Stimulated activated CD4-positive, alpha-beta T cell treated with anti-CD3 and anti-CD28 coated beads, Interleukin-1b, Interleukin-23, amount 100 ng/mL, for 4 hours (primary cell): ENCODE measurements at places on chromosomes 16 and 17.

DNA sequence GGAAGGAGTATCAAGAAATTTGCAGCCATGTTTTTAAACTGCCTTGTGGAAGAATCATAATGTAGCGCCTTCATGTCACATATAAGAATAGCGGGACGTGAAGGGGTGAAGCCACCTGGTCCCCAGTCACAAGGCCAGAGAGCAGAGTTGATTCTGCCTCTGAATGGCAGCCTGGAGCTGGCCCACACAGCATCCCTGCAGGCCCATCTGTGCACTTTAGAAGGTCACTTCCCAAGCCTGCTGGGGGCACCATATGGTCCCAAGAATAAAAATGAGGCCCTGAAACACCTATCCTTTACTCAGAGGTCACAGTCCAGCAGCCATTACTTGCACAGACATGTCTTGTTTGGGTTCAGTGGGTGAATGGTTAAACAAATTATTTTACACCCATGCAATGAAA is 15.0 kb downstream of the CD300E start:
- DNase-seq: no peak

DNA sequence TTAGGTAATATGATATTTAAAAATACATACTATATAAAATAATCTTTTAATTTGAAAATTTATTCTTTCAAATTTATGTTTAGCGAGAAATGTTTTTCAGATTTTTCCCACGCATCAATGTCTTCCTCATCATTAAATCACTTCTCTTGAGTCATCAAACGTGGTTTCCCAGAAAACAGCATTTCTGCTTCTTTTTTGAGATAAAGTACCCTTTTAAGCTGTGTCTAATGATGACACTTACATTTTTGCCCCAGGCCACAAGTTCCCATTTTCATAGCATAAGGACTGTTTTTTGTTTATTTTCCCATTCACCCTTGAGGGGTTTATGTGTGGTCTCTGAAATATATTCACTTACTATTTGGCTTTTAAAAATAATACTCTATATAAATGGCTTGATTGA is 139.0 kb upstream of the HS3ST3A1 start:
- no peak for DNase-seq

- DNase-seq: no peak
Measured at GRCh38 chr16:35559911-35560636, 2100.7 kb downstream of the TP53TG3F start.

DNA sequence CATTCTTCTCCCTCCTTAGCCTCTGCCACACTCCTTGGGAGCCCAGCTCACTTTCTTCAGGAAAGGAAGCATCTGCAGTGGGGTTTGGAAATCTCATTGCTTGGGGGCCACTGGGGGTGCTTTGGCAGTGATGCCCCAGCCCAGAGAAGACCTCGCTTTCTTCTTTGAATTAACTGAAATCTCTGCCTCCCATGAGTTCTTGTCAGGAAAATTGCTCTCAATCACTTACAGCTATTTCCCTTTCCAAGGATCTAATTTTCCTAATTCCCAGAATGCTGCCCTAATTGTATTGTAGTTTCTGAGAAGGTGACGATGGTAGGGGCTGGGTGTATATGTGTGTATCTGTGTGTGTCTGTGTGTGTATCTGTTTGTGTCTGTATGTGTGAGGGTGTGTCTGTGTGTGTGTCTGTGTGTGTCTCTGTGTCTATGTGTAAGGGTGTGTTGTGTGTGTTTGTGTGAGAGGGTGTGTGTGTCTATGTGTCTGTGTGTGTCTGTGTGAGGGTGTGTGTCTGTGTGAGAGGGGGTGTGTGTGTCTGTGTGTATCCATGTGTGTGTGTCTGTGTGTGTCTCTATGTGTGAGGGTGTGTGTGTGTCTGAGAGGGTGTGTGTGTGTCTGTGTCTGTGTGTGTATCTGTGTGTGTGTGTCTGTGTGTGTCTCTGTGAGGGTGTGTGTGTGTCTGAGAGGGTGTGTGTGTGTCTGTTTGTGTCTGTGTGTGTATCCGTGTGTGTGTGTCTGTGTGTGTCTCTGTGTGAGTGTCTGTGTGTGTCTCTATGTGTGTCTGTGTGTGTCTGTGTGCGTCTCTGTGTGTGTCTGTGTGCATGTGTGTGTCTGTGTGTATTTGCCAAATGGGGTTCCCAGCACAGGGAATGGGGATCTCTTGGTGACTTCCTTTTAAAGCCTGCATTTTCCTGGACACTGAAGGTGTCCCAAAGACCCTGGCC is 83.5 kb upstream of the DNAJA2 start:
- no peak for DNase-seq

DNA sequence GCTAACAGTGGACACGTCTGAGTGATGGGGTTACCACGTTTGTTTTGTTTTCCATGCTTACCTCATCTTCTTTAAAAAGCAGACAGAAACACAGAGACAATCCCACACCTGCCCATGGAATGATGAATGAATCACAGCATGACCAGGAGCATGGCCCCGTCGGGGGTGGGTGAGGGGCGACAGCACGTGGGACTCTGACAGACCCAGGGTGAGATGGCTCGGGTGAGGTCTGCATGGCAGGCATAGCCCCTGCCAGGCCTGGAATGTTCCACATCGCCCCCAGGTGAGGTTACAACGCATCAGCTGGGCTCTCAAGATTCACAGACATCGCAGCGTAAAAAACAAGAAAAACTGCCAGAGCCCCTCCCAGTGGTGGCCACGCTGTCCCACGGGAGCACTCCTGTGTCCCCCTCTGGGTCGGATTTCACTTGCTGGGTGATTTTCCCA is 18.1 kb downstream of the SLC7A5 start:
- no peak for DNase-seq

- no peak for DNase-seq
Measured at GRCh38 chr17:18028114-18028951, 10.6 kb downstream of the ATPAF2 start.

- DNase-seq: no peak
Measured at GRCh38 chr17:77310336-77310735, 169.6 kb downstream of the SEC14L1 start.

DNA sequence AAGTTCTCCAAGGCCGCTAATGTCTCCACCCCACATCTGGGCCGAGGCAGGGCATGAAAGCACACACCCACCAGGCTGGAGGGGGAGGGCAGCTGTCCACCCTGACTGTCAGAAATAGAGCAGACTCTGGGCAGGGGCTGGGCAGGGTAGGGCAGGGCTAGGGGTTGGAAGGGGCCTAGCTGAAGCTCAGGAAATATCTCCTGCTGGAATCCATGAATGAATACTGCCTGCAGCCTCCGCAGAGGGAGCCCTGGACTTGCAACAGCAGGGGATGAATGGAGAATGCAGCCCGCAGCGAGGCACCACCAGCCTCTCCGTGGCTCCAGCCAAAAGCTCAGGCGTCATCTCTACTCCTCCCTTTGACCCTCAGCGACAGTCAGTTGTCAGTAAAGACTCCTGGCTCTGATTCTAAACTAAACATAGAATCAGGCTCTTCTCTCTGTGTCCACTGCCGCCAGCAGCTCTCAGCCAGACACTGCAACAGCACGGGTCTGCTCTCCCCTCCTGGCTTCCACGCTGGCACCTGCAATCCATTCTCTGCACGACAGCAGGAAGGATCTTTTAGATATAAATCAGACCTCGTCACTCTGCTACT is 23.9 kb upstream of the NGFR start:
- DNase-seq: no peak
